ENCODE measurements at places on chromosomes 11 and 22.

- no peak for DNase-seq
Measured at GRCh38 chr11:47121056-47121455, 55.6 kb downstream of the ARFGAP2 start.

DNA sequence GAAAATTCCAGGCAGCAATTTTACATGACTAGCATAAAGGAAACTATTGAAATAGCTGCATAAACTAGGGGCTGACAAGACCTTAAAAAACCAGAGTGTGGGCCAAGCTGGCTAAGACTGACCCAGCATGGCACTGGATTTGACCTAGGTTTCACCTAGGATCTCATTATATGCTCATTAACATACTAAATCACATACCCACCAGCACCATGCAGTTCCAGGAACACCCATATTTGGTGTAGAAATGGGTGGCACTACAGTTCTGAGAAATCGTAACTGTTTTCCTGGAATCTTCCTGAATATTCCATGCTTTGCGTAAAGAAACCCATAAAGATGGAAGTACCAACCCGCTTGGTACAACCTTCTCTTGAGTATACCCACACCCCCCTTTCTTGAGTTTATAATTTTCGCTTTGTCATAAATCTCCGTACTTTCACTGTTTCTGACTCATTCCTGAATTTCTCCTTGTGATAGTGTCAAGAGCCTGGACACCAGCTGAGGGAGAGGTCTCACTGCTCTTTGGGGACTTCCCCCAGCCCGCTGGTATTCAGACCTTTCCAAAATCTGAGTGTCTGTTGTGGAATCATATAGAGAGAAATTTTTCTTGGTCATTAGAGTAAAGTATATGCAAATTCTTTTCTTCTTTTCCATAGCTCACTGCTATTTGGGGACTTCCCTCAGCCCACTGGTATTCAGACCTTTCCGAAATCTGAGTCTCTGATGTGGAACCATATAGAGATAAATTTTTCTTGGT, 55.1 kb downstream of the MTMR3 start:
- DNase-seq, result no peak

- no peak for DNase-seq
Measured at GRCh38 chr11:20137637-20138036, 22.6 kb downstream of the DBX1 start.

GRCh38 chr11:86743223-86744118, 56.9 kb upstream of the PRSS23 start:
- DNase-seq, result no peak

GRCh38 chr11:12715941-12716340, 41.7 kb downstream of the TEAD1 start:
- DNase-seq, result no peak

DNA sequence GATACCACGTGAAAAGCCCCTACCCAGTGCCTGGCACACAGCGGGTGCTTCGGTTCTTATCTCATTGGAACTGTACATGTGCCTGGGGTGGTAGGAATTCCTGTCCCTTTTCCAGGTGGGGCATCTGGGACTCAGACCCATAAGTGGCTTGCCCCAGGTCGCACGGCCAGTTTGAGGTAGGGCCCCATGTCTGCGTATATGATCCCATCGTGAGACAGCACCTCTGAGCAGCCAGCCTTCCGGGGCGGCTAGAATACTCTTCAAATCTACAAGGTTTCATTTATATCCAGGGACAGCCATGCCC, 33.5 kb upstream of the SMIM38 start:
- no peak for DNase-seq
